ENCODE measurements at places on chromosomes 1 and 21.

DNA sequence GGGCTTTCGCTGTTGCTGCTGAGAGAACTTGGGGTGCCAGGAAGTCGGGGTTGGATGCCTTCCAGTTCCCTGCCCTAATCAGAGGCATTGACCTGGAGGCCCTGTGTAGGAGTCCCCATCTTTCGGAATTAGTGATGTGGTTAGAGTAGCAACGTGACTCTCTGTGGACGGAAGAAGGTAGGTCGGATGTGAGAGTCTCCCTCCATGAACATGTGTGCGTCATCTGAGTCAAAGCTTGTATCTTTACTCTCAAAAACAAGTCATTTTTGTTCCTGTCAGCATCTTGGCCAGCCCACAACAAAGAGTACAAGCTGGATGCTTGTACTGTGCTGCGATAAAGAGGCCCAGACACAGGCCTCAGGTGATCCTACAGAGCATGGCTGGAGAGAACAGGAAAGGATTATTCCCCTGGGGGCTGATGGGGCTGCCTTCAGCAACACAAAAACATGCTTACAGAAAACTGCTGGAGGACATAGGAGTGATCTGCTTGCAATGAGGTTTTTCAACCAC is 31.0 kb upstream of the IL10 start:
- DNase-seq: no peak

GRCh38 chr1:76595024-76595423 is 272.3 kb upstream of the ST6GALNAC5 start:
- DNase-seq: no peak

DNA sequence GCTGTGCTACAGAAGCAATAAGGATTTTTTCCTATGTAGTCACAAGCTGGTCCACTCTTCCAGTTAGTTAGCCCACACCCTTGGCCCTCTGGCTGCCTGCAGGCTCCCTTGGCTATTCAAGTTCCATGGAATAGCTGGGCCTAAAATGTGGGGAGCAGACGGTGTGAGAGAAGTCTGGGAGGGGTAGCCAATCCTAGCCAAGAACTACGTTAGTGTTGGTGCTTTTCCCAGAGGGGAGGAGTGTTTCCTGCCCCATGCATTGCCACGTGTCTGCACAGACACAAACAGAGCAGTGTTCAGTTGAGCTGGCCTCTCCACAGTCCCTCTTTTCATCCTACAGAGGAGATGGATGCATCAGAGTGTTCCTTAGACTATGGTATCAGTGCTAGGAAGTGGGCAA is 59.0 kb upstream of the IPO9 start:
- peak; percentile 95 for DNase-seq

DNA sequence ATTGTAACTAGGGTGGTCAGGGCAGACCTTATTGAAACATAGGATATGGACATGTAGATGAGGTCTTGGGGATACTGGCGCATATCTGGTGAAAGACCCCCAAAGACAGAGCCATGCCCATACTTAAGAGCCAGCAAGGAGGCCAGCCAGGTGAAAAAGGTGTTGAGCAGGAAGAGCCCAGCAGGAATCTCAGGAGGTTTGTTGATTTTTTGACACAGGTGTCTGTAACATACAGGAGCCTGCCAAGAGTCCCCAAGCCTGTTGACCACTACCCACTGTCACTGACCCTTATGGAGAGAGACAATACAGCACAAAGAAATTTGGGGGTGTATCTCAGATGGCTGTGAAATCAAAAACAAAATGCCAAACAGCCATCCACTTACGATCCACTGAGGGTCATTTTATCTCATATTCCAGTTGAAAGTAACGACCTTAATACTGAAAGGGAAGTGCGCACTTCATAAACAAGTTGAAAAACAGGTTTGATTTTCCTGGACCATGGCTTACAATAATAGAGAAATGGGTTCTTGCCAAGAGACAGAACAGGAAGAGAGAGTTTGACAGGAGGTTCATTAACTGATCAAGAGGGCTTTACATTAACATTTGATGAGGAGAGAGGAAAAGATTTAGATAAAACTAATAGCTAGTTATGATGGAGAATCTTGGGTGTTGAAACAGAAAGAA is 163.6 kb downstream of the GLUL start:
- DNase-seq: no peak

DNA sequence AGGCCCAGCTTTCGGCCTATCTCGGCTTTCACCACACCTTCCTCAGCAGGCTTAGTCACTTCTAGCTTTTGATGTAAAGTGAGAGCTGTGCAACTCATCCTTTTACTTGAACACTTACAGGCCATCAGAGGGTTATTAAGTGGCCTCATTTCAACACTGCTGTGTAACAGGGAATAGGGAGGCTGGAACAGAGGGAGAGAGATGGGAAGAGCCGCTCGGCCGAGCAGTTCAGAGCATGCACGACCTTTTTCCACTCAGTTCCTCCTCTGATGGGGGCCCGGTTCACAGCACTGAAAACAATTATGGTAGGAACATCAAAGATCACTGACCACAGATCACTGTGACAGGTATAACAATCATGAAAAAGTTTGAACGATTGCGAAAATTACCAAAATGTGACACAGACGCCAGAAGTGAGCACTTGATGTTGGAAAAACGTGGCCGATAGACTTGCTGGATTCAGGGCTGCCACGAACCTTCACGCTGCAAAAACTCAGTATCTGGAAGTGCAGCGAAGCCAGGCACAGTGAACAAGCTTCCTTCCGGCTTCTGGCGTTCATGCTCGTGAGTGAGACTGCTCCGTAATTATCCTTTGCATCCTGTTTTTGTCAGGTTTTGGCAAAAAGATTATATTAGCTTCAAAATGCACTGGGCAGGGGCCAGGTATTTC is 28.6 kb downstream of the AGPAT3 start:
- no peak for DNase-seq

DNA sequence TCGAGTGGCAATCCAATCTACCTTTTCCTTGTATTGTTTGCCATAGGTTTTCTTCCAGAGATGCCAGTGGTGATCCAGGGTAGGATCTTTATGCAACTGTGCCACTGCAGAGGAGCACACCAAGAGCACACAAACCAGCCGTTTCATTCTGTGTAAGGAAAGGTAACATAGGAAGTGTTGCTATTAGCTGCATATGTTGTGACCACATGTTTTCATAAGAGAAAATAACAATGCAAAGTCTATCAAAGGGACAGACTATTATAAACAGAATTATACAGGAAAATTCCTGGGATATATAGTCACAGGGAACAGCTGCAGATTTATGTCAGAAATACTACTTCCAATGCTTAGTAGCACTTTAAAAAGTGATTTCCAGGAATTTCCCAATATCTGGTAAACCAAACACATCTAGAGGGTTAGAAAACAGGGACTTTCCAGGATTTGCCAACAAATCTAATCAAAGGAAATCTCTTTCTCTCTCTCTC is 919 bp downstream of the CTSS start:
- peak; percentile 78 for DNase-seq

DNA sequence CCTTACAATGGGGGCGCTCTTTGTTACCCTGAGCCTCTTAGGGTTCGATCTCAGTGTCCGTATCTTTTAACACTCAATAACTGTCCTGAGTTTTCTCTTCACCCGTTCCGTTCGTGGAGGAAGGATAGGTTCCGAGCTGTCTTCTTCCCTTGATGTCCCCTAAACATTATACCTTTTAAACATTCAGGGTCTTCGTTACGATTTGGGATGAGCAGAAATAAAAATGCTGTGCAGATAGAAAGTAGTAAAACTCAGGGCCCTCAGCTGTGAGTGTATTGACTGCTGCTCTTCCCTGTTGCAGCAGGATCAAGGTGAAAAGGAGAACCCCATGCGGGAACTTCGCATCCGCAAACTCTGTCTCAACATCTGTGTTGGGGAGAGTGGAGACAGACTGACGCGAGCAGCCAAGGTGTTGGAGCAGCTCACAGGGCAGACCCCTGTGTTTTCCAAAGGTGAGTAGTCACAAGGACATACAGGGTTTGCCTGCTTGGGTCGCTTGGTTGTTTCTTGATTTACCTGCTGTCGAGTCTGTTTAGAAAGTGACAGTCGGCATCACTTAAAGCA is 784 bp downstream of the RPL11 start:
- DNase-seq: no peak

- no peak for DNase-seq
Observed at GRCh38 chr1:3577300-3577699, 34.0 kb downstream of the MEGF6 start.

GRCh38 chr1:10626791-10627410 is 152.2 kb downstream of the PEX14 start:
- DNase-seq: no peak

DNA sequence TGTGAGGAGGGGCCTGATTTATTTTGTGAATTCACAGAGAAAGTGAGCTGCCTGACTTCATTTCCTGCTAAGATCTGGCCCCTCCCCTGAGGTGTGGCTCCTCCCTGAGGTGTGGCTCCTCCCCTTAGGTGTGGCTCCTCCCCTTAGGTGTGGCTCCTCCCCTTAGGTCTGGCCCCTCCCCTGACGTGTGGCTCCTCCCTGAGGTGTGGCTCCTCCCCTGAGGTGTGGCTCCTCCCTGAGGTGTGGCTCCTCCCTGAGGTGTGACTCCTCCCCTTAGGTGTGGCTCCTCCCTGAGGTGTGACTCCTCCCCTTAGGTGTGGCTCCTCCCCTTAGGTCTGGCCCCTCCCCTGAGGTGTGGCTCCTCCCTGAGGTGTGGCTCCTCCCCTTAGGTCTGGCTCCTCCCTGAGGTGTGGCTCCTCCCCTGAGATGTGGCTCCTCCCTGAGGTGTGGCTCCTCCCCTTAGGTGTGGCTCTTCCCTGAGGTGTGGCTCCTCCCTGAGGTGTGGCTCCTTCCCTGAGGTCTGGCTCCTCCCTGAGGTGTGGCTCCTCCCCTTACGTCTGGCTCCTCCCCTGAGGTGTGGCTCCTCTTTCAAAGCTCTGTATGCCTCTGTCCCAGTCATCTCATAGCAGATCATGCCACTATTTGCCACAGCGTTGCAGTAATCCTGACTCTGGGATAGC is 26.9 kb upstream of the LRRC3 start:
- no peak for DNase-seq

- no peak for DNase-seq
Observed at GRCh38 chr1:108072212-108072611, 107.2 kb upstream of the VAV3 start.

- DNase-seq: peak; percentile 35
Observed at GRCh38 chr21:31905503-31906451, 33.0 kb downstream of the HUNK start.

- no peak for DNase-seq
Observed at GRCh38 chr1:242201090-242201489, 202.2 kb upstream of the MAP1LC3C start.

DNA sequence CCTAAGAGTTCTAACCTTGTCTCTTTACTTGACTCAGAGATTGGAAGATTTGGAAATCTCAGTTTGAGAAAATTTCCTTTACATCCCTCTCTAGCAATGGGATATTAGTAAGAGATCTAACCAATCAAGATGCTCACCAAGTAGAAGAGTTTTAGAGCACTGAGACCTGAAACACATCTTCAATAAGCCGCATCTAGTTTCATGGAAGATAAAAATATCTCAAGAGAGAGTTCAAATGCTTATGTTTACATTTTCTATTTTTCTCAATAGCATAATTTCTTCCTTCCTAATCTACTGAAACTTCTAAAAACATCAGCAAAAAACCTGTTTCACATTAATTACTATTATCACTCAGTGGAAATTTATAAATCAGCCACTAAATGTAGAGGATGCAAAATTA is 165.1 kb downstream of the APP start:
- no peak for DNase-seq

DNA sequence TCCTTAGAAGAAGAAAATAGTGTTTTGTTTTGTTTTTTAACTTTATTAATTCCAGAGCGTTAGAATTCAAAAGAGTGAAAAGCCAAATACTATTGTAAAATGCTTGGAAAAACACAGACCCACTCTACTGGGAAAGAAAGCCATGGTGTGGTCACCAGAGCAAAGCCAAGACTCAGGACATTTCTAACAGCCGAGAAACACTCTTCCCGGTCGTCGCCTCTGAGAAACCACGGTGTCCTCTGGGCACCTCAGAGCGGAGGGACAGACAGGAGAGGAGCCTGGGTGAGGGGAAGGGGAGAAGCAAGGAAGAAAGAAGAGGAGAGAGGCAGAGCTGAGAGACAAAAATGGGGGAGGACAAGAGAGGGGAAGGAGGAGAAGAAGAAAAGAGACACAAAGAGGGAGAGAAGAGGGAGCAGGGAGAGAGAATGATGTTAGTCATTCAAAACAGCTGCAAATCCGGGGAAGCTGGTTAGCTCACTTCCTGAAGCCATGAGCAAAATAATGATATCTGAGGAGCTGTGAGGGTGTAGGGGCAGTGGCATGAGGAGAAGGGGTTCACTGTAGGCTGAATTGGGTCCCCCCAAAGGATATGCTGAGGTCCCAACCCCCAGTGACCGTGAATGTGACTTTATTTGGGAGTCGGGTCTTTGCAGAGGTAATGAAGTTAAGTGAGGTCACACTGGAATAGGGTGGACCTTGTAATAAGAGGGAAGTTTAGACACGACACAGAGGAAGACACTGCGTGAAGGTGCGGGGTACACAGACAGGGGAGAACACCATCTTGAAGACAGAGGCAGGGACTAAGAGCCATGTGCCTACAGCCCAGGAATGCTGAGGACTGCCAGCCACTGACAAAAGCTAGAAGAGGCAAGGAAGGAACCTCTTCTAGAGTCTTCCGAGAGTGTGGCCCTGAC is 58.2 kb upstream of the DMRTB1 start:
- peak; percentile 23 for DNase-seq

- DNase-seq: no peak
Observed at GRCh38 chr1:53971718-53972117, 25.6 kb downstream of the LRRC42 start.

GRCh38 chr1:42686418-42686817 is 4.2 kb downstream of the YBX1 start:
- no peak for DNase-seq

- no peak for DNase-seq
Observed at GRCh38 chr1:206797534-206798383, 25.5 kb upstream of the IL10 start.

GRCh38 chr1:94180650-94181049 is 56.7 kb downstream of the ARHGAP29 start:
- DNase-seq: peak; percentile 2

Data from fibroblast of upper back skin (primary cell).